ENCODE measurements at places on chromosomes 1 and 21.

GRCh38 chr1:63878932-63879331, 105.1 kb downstream of the ROR1 start:
- DNase-seq = no peak

GRCh38 chr1:121519042-121519755, 334.4 kb downstream of the SRGAP2C start:
- DNase-seq = no peak

DNA sequence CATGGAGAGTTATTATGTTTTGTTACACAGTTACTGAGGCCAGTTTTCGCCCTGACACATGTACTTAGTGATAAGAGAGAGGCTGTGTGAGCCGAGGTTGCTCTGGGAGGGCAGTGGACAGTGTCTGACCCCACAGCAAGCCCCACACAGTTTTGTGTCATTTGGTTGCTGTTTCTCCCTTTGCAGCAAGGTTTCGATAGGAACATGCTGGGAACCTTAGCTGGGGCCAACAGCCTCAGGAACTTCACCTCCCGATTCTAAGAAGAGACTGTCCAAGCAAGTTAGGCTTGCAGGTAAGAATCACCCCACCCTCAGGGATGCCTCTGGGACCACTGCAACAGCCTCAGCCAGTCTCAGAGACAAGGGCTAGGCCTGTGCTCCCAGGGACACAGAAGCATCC, 45.3 kb downstream of the PKP1 start:
- DNase-seq = no peak

DNA sequence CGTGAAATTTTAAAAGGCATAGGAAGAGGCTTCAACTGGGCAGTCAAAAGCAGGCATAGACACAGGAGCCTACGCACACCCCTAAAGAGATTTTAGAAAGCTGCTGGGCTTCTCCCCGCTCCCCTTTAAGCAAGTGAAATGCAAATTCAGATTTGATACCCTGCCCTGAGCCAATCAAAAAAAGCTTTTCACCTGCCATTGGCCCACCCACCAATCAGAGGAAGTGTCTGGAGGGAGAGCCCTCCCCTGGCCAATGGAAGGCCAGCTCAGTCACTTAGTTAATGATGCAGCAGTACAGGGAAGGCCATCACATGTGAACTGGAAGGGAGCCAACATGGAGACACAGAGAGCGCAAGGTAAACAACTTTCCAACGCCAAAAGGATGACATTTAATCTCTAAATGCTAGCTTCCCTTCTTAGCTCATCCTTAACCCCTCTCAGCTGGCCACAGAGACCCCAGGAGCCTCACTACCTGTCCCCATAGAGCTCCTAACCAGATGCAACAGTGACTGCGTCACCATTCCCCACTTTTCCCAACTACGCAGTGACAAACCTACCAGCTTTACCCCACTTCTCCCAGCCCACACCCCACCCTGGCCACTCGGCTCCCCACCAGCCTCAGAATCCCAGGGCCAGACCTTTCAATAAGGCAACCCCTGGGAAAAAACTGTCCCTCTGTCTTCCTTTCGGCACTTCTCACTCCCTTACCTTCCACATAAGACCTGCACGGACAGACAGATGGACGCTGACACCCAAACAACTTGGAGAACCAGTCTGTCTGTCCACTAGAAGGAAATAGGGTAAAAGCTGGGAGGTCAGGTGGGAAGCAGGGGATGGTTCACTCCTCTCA, 71.0 kb downstream of the CD46 start:
- no peak for DNase-seq

GRCh38 chr1:162689745-162690671, 57.7 kb downstream of the DDR2 start:
- peak; percentile 23 for DNase-seq

DNA sequence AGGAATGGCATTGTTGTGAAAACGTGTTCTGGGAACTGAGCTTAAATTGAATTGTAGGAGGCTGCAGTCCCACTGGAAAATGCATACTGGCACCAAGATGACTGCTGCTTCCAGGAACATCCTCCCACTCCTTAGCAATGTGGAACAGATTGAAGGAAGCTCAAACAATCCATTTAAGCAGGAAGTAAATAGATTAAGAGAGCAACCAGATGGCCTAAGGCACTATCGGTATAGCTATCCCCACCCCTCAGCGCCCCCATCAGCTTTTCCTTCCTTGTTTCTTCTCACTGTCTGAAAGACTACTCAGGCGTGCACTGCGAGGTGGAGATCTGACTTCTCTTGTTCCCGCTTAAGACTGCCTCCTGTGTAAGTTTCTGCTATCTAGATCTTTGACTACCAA, 4.0 kb upstream of the IFI16 start:
- DNase-seq = no peak

GRCh38 chr1:4317207-4317606, 337.2 kb upstream of the AJAP1 start:
- DNase-seq = no peak

GRCh38 chr1:68470388-68470970, 20.7 kb upstream of the RPE65 start:
- DNase-seq = peak; percentile 37

GRCh38 chr1:230382001-230382491, 44.1 kb downstream of the PGBD5 start:
- no peak for DNase-seq

- DNase-seq = peak; percentile 85
These were observed 203.6 kb upstream of the CHODL start for GRCh38 chr21:18041012-18041411.
